ENCODE measurements at places on chromosomes 6 and 20. TPM values are rescaled to one million over a fixed set of nuclear protein-coding genes. Genes with fewer than 3 reads are reported as not detected.

PRR18 gene
- total RNA-seq: not detected

MACROD2 gene
- 8.8 TPM for total RNA-seq

DEFB113 gene
- not detected for total RNA-seq

HLA-DOB gene
- 1.5 TPM for total RNA-seq

DNA sequence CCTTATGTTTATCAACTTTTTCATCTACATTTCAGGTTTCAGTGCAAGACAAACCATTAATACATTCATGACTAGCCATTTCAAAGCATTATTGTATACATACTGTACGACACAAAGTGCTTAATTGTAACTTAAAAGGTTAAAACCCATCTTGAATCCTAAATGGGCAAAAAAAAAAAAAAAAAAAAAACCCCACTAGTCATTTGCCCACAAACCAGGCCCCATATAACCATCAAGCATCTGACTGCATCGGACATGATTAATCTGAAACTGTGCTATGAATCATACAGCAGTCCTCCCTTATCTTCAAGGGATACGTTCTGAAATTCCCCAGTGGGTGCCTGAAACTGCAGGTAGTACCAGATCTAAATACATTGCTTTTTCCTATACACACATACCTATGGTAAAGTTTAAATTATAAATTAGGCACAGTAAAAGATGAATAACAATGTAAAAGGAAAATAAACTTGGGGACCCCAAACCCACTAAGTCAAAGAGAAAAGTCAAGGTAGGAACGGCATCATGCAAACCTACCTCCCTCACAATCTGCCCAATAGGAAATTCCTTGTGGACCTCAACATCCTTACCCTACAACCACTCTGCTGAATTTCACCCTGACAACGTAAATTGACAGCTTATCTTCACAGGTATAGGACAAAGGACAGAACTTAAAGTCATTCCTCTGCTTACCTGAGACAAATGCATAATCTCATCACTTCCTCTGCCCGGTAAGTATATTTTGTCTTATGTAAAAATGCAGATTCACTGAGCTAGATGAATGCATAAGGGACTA, 14.3 kb downstream of the B4GALT5 start:
- no peak for DNase-seq

DNA sequence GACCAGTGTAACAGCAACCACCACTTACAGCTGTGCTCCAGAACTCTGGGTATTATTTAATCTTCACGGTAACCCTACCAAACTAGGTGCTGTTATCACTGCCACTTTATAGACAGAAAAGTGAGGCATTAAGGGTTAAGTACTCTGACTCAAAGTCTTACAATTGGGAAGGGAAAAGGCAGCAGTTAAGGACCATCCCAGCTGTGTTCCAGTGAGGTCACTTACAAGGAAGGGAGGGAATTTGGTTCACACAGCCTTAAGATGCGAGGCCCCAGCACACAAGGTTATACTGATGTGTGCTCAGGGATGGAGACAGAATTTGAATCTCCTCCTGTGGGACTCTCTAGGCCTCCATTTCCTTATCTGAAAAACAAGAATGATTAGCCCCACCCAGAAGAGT, 46.7 kb downstream of the TRERF1 start:
- no peak for DNase-seq

- DNase-seq: no peak
Observed at GRCh38 chr6:111798281-111798725, 74.9 kb downstream of the FYN start.

GRCh38 chr6:169529931-169530751, 171.7 kb downstream of the WDR27 start:
- no peak for DNase-seq

- DNase-seq: no peak
Observed at GRCh38 chr20:1378735-1379125, 14.1 kb downstream of the FKBP1A start.

DNA sequence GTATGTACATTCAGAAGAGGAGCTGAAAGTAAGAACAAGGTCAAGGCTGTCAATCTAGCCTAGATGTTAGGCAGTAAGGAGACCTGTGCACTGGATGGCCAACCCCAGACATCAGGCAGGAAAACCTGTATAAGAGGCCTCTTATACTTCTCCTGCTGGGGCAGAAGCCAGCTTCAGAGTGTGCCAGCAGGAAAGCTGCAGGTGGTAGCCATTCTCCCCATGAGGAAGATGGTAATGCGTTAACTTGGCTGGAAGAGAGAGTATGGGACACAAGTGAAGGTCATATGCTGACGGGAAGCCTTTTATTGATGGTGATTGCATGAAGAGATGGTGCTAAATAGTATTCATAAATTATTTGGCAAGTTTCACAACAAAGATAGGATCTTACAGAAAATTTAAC, 20.6 kb downstream of the NHLRC1 start:
- DNase-seq: no peak

DNA sequence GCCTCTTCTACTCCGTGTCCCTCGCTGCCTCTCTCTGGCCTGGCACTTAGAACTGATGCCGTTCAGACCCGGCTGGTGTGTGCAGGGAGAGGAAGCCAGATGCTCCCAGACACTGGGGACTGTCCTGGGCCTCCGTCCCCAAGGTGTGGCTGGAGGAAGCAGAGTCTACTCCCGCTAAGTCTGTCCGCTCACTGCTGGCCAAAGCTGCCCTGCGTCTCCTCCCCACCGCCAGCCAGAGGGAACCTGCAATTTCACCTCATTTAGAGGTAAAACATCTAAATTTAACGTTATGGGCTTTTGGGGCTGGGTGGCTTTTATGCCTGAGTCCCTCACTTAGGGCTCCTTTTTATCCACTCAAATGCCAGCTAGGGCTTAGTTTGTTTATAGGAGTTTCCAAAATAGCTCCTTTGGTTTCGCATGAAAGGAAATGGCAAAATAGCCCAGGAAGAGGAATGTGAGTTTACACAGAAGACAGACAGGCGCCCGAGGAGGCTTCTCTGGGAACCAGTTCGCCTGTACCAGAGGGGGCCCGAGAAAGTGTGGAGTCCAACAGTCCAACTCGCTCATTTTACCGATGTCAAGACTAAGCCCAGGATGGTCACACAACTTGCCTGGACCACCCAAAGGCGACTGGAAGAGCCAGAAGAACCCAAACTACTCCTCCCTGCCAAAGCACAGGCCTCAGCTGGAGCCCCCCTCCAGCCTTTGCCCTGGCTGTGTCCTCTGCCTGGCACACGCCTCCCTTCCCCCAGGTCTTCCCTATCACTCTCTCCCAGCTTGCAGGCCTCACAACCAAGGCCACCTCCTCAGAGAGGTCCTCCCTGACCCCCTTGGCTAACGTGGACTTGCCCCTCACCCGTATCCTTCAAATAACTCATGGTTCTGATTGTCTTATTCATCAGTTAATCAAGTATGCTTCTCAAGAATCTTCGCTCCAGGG, 54.5 kb downstream of the RIPOR3 start:
- no peak for DNase-seq

DNA sequence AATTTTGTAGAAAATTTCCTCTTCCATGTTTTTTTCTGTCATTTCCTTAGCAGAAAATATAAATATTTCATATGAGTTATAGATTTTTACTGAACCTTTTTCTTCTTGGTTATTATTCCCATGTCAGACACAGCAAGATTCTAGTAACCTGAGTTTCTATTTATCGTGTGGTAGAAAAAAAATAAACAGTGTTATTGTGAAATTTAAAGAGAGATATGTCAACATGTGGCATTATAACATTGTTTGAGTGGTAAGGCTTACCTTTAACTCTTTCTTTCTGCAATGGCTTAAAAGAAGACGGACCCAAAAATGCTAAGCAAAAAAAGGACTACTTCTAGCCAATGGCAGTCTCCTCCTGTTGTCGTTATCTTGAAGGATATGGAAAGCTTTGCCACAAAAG, 18.9 kb downstream of the ORC3 start:
- no peak for DNase-seq

GRCh38 chr6:57423468-57423867, 106.0 kb downstream of the PRIM2 start:
- DNase-seq: no peak

Measured in breast epithelium (tissue), 4 donors.